ENCODE measurements at places on chromosomes 7 and 10. TPM values are rescaled to one million over a fixed set of nuclear protein-coding genes. Genes with fewer than 3 reads are reported as not detected.

Gene STEAP1B
- total RNA-seq, result 0.63 TPM

Gene ANKRD22
- total RNA-seq, result 11.2 TPM

Gene ARPC1A
- total RNA-seq, result 239 TPM

Gene LHPP
- total RNA-seq, result 9.9 TPM

Gene UCN3
- total RNA-seq, result not detected

Gene KCNIP2
- not detected for total RNA-seq

Gene PNLIPRP1
- total RNA-seq, result not detected

Gene GLI3
- total RNA-seq, result 2.8 TPM

Gene TBXAS1
- 3.2 TPM for total RNA-seq

Gene GIMAP8
- 0.07 TPM for total RNA-seq

Gene SKIDA1
- 0.21 TPM for total RNA-seq

Gene PUS7
- 19.9 TPM for total RNA-seq

Gene WEE2
- total RNA-seq, result not detected

Gene PRSS37
- not detected for total RNA-seq

Gene TRDMT1
- 2.4 TPM for total RNA-seq

Gene TMEM270
- total RNA-seq, result not detected

Gene LOXL4
- total RNA-seq, result 0.42 TPM

Gene FAM25C
- 8.0 TPM for total RNA-seq

Gene FGFR2
- total RNA-seq, result 27.2 TPM

Gene ATRNL1
- total RNA-seq, result 0.23 TPM

Gene SH2D4B
- not detected for total RNA-seq
